HuH-7 (cell line): ENCODE measurements at places on chromosomes 3 and 15.

GRCh38 chr3:65406470-65406869 is 632.2 kb downstream of the MAGI1 start:
- DNase-seq, result peak; percentile 8

DNA sequence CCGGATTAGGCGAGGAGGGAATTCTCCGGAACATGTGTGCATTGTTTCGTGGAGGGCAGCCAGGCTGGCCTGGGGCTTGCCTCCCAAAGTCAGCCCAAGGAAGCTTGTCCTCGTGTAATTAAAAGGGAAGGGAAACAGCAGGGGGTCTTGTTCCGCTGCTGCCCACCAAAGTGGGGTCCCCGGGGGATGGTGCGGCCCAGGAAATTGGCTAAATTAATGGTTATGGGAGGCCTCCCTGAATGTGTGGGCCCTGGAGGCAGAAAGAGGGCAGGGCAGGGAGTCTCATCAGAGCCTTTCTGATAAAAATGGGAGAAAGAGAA is 118.1 kb downstream of the OPA1 start:
- no peak for DNase-seq

GRCh38 chr15:96341513-96342405 is 11.3 kb downstream of the NR2F2 start:
- no peak for DNase-seq

GRCh38 chr15:56244811-56245576 is 1.3 kb upstream of the RFX7 start:
- peak; percentile 30 for DNase-seq

- DNase-seq, result no peak
Observed at GRCh38 chr3:10428406-10429091, 76.8 kb downstream of the ATP2B2 start.
